Aorta (tissue), 5 donors: ENCODE measurements at places on chromosomes 13 and 19. TPM values are rescaled to one million over a fixed set of nuclear protein-coding genes. Genes with fewer than 3 reads are reported as not detected.

GRCh38 chr19:33251526-33252090 lies 26.0 kb upstream of the SLC7A10 start:
- no peak for DNase-seq

GRCh38 chr19:46383171-46383815 lies 30.1 kb downstream of the CCDC8 start:
- no peak for DNase-seq

- DNase-seq, result no peak
Observed at GRCh38 chr13:48590141-48590901, 57.4 kb upstream of the RCBTB2 start.

DNA sequence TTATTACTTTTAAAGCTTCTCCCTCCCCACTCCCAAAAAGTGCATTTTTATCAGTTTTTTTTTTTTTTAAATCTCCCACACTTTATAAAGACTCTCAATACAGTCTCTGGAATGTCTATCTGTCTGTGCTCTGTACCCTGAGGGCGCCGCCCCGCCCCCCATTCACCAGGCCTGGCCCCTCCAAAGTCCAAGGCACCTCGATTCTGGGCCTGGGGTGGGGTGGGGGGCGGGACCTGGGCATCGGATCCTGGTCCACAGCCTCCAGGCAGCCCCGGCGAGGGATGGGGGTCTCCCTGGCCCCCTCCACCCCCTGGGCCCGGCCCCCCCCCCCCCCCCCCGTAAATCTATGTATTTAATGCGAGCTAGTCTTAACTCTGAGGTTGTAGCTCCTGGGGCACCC lies 23.3 kb downstream of the ZBTB7A start:
- no peak for DNase-seq

DNA sequence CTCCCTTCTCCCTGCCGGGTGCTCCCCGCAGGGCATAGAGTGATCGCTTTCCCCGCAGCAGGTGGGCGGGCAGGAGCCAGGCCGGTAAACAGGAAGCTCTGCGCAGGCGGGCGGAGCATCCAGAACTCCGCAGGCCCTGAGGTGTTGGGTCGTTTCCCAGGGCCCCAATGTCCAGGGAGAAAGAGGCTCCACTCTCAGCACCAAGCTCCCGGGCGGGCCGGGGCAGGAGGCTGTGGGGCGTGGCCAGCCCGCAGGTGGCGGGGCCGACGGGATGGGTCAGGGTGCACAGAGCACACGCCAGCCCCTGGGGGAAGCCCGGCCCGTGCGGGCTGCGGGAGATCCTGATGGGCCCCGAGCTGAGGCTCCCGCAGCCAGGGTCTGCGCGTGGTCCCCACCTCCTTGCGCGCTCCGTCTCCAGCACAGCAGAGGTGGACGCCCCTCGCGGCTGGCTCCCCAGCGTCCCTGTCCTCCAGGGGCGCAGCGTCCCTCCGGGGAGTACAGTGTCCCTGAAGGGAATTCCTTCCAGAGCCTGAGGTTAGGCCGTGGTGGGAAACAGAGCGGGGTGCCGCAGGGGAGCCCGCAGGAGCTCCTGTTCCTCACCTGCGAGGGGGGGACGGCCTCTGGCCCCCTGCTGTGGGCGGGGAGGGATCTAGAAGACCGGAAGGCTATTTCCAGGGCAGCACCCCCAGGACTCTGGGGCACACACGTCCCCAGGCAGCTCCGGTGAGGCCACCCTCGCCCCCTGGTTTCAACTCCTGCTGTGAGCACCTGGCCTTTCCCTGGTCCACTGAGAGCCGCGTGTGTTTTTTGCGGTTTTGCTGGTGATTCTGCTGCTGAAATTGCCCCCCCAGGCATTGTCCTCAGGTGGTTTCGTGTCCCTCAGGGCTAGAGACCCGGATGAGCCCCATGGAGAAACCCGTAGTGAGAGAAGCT lies 12.2 kb downstream of the PIP5K1C start:
- DNase-seq, result peak; percentile 43

GRCh38 chr13:38308736-38309135 lies 40.9 kb upstream of the UFM1 start:
- no peak for DNase-seq

- no peak for DNase-seq
Observed at GRCh38 chr19:19485161-19485997, 30.0 kb downstream of the TSSK6 start.

DNA sequence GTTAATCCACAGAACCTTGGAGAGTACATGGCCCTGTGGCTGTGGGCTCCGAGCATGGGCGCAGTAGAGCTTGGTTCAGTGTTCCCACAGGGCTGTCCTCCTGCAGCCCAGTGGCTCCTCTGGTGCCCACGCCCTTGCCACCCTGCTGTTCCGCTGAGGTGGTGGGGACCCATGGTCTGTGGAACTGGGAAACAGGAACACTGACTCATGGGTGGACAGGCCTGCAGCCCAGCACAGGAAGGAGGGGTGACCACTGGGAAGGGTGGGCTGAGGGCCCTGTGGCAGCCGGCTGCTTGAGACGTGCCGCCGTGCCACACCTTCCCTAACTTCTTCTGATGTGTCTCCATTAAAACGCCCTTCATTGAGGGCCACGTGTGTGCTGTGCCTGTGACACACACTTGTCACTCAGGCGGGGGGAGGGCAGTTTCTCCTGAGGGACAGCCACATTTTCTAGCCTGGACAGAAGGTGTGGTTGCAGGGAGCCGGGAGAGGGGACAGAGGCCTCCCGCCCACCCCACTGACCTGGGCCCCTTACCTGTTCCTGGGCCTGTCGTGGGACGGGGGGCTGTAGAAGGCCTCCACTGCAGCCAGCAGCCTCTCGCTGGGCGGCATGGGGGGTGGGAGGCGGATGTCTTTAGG lies 21.1 kb downstream of the CHERP start:
- DNase-seq, result no peak

- DNase-seq, result no peak
Observed at GRCh38 chr13:93472814-93473296, 246.2 kb downstream of the GPC6 start.

GRCh38 chr13:71611292-71611691 lies 255.7 kb downstream of the DACH1 start:
- DNase-seq, result no peak

DNA sequence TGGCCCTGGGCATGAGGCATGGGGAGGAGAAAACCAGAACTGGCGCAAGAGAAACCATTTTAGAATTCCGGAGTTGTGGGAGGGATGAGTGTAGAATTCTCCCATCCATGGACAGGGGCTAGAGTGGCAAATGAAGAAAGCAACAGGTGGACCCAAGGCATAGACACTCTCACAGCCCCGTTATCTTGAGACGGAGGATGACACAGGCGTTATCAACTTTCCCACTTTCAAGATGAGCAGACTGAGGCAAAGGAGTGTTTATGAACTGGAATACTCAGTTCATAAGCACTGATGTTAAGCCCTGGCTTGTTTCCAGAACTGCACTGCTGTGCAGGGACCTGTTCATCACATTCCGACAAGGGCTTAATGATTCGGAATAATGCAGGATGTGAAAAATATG lies 1.1 kb upstream of the GTF3A start:
- no peak for DNase-seq

GRCh38 chr13:110983241-110983640 lies 68.4 kb upstream of the ANKRD10 start:
- DNase-seq, result no peak

GRCh38 chr19:48110350-48110966 lies at the start of gene PLA2G4C:
Gene PLA2G4C (minus strand): TSS chr19:48110817. CDS start chr19:48106529, 4,288 bp downstream.
- peak; percentile 95 for DNase-seq

GRCh38 chr19:16161840-16162239 lies 11.5 kb downstream of the CIB3 start:
- no peak for DNase-seq

GRCh38 chr13:51004111-51004865 lies 94.7 kb downstream of the RNASEH2B start:
- DNase-seq, result no peak

- DNase-seq, result peak; percentile 64
Observed at GRCh38 chr19:55116859-55117662, at the start of gene PPP1R12C. Gene PPP1R12C (minus strand): TSS chr19:55117637. CDS start chr19:55117543, 94 bp downstream.

DNA sequence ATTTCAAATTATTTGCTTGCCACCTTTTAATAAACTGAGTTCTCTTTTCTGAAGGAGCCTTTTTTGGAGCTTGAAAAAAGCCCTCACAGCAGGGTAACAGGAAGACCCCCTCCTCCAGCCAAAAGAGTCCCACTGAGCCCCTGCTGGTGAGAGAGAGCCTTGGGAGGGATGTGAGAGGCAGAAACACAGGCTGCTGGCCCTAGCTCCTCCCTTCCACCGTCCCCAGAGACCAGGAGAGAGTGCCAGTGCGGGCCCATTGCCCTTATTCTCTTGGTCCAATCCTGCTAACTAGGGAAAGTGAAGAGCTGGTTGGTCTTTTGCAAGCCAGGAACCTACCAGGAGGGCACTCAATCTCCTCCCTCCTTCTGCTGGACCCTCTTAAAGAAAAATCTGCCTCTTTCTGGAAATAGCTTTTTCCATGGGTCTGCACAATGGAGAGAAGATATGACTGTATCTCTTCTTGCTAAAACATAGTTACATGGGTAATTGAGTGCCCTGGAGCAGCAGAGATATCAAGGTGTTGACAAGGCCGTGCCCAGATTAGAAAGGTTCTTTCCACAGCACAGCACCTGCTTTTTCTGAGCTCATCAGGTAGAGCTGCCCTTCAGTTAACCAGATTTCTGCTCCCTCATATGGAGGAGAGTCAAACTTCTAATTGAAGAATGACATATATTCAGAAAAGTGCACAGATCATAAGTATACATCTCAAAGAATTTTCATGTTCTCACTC lies 113.9 kb downstream of the LRCH1 start:
- DNase-seq, result peak; percentile 63

- DNase-seq, result peak; percentile 29
Observed at GRCh38 chr19:33486936-33487811, 34.4 kb downstream of the PEPD start.

- DNase-seq, result no peak
Observed at GRCh38 chr13:31870511-31870910, 131.2 kb downstream of the RXFP2 start.

GRCh38 chr13:104315606-104316005 lies 1249.4 kb upstream of the SLC10A2 start:
- DNase-seq, result no peak

- DNase-seq, result no peak
Observed at GRCh38 chr19:21838646-21839045, 2.7 kb upstream of the ZNF43 start.

GRCh38 chr19:37251308-37252229 lies 33.6 kb downstream of the ZNF383 start:
- peak; percentile 84 for DNase-seq

- DNase-seq, result no peak
Observed at GRCh38 chr19:34588846-34589245, 88.1 kb downstream of the SCGB2B2 start.

GRCh38 chr13:83214452-83214851 lies 667.8 kb downstream of the SLITRK1 start:
- DNase-seq, result no peak

CYP4F2 gene
- 4.4 TPM for polyA plus RNA-seq

DACT3 gene
- polyA plus RNA-seq, result 24.4 TPM

SIGLECL1 gene
- polyA plus RNA-seq, result not detected

OR10H1 gene
- polyA plus RNA-seq, result not detected

THSD8 gene
- polyA plus RNA-seq, result not detected

CKM gene
- polyA plus RNA-seq, result 6.4 TPM

KCNK6 gene
- 25.2 TPM for polyA plus RNA-seq

GRIN2D gene
- not detected for polyA plus RNA-seq

FREM2 gene
- not detected for polyA plus RNA-seq

FFAR3 gene
- not detected for polyA plus RNA-seq

PDE4C gene
- polyA plus RNA-seq, result 0.03 TPM
